ENCODE measurements at places on chromosomes 11 and 22.

DNA sequence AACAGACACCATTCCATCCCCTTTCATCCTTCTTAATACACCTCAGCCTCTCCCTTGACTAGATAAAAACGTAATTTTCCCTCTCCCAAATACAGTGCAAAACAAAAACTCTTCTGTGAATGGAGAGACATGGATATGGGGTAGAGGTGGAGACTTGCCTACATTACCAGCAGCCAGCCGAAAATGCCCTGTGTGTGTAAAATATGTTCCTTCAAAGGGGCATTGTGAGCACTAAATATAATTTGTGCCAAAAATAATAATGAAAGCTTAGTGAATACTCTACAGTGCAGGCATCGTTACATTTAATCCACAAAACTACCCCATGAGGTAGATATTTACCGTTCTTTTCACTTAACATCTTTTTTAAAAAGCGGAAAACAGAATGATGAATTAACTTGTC is 1.0 kb upstream of the TRIM44 start:
- no peak for DNase-seq

DNA sequence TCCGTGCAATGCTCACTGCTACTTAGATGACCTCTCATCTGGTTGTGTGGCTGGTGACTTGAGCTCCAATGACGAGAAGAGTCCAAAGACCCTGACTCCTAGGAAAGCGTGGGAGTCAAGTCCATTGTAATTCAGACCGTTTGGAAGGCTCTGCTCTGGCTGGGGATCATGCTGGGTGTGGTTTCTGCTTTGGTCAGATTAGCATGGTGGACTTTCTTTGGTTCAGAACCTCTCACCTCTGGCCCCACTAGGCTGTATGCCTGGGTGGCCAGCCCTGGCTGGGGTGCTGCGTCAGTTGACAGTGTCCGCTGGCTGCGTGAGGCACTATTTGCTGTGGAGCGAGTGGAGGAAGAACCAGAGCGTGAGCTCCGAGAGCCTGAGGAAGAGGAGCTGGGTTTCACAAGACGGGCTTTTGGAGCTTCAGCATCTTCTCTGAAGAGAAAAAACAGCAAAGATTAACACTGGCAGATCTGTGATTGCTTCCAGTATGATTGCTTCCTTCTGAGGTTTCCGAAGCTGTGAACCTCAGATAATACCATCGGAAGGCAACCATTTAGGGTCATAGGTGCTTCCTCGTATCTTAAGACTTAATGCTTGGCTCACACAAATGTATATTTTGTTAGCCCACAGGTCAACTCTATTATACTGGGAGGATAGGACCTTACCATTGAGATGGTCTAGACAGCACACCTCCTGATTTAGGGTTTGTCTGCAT is 11.6 kb upstream of the HSPA8 start:
- no peak for DNase-seq

GRCh38 chr11:128690665-128691101 is 3.2 kb upstream of the FLI1 start:
- DNase-seq: no peak

DNA sequence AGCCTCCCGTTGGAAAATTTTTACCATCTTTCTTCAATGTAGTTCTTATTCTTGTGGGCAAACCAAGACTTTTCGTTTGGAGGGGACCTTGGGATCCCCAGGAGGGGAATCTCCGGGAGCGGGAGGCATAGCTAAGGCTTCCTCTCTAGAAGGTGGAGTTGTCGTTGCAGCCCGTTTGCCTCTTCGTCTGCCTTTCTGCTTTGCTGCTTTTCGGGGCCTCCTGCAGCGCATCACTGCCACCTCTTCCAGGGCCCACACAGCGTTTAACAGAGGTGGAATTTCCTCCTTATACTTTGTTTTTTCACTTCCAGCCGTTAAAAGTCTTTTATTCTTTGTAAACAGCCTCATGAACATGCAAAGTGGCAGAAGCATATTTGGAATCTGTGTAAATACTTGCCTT is 3.5 kb upstream of the IFITM3 start:
- peak; percentile 75 for DNase-seq

DNA sequence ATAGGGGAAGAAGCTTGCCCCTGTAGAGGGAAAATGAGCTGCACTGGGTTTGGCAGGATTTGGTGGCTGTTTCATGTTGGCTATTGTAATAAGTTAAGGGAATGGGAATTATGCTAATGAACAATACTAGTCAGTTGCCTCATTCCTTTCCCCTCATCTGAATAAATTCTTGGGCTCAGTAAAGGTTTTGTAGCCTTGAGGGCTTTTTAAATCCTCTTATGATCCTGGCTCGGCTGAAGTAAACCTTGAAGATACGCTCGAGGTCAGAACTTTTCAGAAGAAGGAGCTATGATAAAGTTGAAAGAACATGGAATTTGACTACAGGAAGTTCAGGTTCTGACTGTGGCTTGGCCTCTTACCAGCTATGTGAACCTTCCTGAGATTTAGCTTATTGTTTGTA is 448.7 kb downstream of the RAB38 start:
- DNase-seq: peak; percentile 25

- DNase-seq: no peak
Measured at GRCh38 chr11:47264521-47264920, 5.4 kb upstream of the MADD start.

DNA sequence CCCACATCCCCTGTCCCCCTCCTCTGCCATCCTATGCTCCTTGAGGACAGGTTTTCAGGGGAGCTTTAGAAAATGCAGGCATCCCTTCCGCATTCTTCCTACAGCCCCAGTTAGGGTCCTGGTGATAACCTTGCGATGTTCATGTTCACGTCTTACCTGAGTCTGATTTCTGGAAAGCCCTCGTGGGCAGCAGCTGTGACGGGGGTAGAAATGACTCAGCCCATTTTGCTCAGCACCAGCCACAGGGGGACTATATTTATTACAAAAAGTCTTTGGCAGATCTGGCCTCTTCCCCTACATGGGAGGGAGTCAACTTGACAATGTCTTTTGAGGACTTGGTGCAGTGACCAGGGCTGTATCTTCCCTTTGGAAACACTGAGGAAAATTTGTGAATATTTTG is 12.3 kb downstream of the PKNOX2 start:
- DNase-seq: no peak

DNA sequence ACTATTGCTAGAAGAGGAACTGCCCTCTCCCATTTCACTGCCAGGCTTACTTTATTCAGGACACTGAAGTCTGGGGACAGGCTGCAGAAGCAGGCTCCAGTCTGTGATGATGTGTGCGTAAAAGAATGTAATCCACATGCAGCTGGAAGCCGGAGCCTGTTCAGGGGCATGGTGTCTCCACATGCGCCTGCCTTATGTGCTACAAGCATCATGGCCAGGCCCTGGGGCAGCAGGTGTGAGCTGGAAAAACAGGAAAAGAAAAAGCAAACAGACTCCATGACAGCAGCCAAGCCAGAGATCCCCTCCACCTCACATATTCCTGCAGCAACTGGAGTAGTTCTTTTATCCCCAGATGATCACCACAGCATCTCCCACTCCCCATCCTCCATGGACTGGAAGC is 33.4 kb downstream of the ARFGAP2 start:
- DNase-seq: peak; percentile 84

DNA sequence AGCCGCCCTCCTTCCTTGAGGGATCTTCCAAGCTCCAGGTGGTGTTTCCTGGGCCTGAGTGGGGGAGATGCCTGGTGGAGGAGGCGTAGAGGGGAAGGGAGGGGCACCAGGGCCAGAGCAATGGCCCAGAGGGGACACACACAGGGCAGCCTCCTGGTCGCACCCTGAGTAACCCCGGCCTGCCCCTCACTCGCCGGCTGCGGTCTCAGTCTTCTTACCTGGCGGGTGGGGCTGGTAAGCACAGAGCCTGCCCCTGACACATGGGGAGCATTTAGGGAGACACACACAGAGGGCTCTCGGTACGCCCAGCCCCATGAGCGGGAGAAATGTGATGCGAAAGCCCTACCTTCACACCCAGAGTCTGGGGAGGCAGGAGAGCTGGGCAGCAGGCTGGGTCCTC is 23.9 kb downstream of the IGF2 start:
- no peak for DNase-seq

- DNase-seq: no peak
Measured at GRCh38 chr11:4821021-4821420, at the start of gene OR51F2. OR51F2 (plus strand) TSS chr11:4821321; CDS start chr11:4821422, 101 bp downstream.

DNA sequence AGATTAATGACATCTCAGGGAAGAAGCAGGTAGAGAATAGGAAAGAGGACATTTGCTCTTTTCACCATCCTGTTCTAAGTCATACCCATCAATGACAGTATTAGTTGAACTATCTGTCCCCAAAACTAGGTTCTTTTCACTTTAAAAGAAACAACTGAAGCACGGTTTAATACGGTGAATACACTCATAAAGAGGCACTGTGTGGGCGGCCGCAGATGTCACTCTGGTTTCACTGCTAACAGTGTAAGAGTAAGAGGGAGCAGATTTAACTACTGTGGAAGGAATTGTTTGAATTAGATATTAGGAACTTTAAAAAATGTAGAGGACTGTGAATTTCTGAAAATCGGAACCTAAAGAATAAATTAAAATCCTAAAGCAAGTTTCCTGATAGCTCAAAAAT is 49.5 kb downstream of the VSIG10L2 start:
- no peak for DNase-seq

DNA sequence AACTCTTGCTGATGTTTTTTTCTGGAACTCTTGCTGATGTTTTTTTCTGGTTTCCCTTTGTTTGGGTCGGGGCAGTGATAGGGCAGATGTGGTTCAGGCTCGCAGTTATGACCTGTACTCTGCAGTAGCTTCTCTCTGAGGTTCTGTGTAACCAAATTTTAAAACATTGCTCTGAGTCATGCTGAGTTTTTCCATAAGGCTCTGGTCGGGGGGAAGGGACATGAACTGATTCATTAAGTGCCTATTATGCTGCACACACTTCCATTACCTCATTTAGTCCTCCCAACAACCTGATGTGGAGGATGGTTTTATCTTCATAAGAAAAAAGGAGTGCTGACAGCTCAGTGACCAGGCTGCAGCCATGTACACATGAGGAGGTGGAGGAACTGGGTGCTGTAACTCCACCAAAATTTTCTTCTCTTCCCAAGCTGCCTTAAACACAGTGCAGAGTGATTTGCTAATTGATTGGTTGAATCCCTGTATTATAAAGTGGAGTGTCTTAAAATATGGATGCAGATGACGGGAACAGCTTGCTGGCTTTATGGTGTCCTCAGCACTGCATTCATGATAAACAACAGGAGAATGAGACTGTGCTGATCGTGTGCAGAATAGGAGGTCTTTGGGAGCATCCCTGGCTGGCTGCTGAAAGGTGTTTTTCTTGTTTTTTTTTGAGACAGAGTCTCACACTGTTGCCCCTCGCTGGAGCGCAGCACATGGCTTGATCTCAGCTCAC is 19.1 kb downstream of the TNRC6B start:
- no peak for DNase-seq

- DNase-seq: no peak
Measured at GRCh38 chr11:73173755-73174494, 31.8 kb upstream of the FCHSD2 start.

DNA sequence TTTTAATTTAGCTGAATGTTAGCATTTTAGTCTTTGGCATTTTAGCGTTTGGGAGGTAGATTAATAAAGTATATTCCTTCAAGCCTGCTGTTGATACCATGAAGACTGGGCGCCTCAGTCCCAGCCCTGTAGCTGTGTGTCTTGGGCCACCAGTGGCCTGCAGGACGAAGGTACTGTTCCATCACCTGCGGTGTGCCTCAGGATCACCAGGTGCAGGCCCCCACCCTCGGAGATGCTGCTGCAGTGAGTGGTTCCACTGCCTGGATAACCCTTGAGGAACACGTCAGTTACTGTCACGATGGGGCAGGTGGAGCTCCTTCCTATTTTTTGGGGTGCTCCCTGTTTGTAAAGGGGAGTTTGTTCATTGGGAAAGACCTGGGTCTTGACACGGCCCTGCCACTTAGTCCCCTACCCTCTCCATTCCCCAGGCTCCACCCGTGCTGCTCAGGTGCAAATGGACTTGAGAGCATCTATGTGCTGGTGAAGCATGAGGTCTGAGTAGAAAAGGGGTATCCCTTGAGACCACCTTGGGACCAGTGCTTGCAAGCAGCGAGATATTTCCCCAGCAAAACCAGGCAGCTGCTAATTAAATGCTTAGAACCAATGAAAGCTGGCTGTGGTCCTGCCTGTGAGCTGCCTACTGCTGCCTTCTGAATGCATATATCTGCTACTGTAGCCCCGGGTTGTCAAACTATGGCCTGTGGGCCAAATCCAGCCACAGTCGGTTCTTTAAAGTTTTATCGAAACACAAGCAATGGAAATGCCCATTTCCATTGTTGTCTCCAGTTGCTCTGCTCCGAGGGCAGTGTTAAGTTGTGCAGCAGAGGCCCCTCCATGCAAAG is 28.7 kb downstream of the INCENP start:
- DNase-seq: no peak

DNA sequence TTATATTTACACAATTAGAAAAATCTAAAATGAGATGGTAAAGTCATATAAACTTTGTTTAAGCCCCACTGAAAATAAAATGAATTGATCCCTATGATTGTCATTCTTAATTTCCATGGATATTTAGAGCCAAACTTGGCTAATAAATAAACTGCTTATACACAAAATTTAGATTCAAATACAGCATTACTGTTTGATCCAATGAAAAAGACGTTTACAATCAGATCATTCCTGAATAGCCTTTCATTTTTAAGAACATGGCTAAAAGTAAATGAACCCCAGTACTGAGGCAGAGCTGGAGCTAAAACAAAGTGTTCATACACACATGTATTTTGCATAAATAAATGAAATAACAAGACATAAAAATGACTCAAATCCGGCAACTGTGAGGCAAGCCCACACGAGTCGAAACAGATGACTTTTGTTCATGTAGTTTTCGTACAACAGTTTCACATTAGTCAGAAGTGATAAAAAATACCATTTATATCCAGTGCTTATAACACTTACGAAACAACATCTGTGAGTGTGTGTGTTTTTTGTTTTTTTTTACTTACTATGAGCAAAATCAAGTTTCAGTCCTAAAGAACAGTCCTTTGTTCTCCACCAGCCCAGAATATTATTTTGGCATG is 386.5 kb downstream of the SOX6 start:
- DNase-seq: peak; percentile 58

- no peak for DNase-seq
Measured at GRCh38 chr11:81000334-81000733, 1559.5 kb upstream of the TENM4 start.

- DNase-seq: no peak
Measured at GRCh38 chr22:25736378-25737011, 5.5 kb upstream of the MYO18B start.

- DNase-seq: no peak
Measured at GRCh38 chr11:67002921-67003411, 20.0 kb upstream of the SYT12 start.

- DNase-seq: no peak
Measured at GRCh38 chr11:17544181-17544622, at the start of gene USH1C. USH1C (minus strand) TSS chr11:17544416; CDS start chr11:17544307, 109 bp downstream.

DNA sequence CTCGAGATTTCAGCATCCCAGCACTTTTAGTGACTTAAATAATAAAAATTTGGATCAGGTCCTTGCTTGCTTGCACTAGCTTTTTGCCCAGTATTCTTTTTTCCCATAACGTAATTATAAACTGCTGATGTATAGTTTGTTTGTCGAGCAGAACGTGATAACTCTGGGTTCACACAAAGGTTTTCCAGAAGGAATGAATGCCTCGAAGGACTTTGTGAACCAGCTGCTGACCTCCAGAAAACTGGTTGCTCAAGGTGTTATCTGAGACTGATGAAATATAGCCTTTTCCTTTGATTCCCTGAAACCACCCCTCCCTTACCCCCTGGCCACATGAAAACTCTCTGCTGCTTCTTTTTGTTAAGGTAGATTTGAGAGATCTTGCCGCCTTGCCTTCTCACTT is 229.1 kb upstream of the CARD18 start:
- peak; percentile 27 for DNase-seq

Data from lung (tissue), 17 donors.